ENCODE measurements at places on chromosomes 5 and 9.

GRCh38 chr9:17216646-17217045 is 81.8 kb downstream of the CNTLN start:
- no peak for DNase-seq

- DNase-seq = no peak
These were observed 31.5 kb downstream of the HRH2 start for GRCh38 chr5:175689147-175689991.

DNA sequence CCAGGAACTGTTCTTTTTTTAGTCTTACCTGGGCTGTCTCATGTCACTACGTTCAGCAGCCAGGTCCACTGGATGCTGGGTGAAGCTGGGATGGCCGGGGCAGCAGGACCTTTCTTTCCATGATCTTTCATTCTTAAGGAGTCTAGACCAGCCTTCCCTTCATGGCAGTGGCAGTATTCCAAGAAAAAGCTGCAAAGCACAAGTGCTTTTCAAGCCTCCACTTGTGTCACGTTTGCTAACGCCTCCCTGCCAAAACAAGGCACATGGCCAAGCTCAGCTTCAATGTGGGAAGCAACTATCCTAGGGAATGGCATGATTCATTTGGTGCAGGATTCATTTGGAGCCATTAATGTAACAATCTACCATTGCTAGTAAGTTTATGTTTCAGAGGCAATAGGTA is 94.8 kb downstream of the RCL1 start:
- no peak for DNase-seq

DNA sequence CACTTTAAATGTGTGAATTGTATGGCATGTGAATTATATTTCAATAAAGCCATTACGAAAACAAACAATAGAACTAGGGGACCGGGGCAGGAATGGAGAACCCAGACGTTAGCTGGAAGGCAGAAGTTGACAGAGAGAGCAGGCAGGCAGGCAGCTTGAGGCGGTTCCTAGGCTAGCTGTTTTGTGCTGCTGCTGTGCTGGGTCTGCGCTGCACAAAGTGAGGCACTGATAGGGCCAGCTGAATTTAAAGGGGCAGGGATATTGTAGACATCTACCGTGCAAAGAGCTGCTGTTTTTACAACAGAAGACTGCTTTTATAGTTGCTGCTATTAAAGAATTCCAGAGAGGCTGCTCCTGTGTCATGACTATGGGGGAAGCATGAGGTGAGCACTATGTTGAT is 21.6 kb upstream of the MIER3 start:
- DNase-seq = no peak

GRCh38 chr5:171477101-171477500 is 57.7 kb downstream of the FGF18 start:
- DNase-seq = no peak

DNA sequence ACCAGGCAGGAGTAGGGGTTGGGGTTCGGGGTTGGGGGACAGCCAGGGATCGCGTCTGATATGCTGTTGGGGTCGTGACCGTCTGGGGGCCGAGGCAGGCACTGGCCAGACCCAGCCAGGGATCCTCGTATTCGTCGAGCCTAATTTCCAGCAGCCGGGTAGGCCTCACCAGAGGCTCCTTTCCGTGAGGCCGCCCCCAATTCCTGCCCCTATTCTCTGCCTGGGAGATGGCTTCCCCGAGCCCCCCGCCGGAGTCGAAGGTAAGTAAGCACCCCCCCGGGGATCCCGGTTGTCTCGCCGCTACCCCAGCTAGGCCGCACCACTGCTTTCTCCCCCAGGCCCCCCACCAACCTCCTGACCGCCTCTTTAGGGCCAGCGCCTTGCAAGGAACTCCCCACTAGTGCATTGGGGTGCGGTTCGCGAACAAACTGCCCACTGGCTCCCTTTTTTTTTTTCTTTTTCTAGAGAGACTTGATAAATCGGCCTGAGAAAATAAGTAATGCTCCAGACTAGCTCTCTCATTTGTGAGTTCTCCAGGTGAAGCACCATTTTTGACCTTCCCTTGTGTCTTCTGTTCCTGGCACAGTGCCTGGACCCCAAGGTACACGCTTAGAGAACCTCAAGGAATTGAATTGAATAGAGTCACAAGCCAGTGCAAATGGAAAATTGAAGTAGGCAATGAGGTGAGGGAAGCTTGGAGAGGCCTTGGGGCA is 435 bp downstream of the ZNF189 start:
- DNase-seq = no peak

GRCh38 chr9:78196258-78196657 is 39.6 kb upstream of the CEP78 start:
- peak; percentile 12 for DNase-seq

DNA sequence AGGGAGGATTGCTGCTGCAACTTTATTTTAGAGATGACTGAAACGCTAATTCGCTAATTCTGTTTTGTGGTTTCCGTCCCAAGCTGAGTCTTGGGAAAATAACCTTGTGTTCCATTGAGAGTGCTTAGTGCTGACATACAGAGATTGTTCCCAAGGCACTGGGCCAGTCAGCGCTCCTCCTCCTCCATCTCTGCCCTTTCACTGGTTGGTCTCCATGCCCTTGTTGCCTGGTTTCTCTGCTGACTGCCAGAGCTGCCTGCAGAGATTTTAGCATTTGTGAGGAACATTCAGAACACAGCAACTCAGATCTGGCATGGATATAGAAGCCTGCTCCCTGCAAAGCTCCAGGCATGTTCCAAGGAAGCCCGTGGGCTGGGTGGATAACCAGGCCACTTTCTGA is 126.0 kb upstream of the IRX2 start:
- no peak for DNase-seq

DNA sequence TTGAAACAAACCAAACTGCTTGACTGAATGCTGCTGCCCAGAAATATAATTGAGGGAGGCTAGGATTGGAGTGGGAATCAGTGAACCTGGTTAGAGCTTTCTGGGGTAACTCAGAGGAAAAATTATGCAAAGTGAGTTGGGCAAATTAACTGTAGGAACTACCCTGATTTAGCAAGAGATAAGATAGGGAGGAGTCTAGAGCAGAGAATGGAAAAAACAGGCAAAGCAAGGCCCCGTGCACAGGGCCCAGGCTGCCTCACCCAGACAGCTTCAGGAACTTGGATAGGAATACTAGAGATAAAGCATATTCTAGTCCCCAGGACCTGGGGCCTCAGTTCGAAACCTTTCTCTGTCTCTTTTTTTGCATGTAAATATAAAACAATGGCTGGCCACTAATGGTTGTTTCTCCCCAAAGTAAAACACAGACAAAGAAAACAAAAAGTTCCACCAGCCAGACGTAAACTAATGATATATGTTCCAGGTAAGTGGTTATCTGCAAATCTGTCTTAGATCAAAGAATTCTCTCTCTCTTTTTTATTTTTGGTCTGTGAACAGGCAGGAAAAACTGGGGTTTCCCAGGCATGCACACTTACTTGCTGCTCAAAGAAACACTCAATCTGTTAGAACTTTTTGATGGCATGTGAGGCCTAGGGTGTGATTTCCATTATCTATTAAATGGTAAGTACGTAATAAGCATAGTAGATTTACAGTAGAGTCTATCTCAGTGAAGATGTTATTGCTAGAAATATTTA is 168.1 kb upstream of the MAP3K1 start:
- no peak for DNase-seq

DNA sequence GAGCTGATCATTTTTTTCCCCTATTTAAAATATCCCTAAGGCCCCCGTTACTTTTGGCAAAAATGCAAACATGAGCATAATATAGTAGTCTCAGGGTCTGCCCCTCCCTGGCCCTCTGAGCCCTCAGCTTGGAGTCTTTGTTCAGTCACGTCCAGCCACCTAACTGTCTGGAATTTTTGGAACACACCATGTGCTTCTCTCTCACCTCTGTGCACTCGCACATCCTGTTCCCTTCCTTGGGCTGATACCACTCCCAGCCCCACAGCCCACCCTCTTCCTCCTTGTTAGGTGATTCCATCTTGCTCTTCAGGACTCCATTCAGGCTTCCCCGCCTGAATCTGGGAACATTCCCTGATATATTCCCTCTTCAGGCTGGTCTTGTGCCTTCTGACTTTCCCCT is 16.0 kb downstream of the TDRD7 start:
- no peak for DNase-seq

GRCh38 chr9:135343837-135344522 is 135.6 kb upstream of the PPP1R26 start:
- no peak for DNase-seq

DNA sequence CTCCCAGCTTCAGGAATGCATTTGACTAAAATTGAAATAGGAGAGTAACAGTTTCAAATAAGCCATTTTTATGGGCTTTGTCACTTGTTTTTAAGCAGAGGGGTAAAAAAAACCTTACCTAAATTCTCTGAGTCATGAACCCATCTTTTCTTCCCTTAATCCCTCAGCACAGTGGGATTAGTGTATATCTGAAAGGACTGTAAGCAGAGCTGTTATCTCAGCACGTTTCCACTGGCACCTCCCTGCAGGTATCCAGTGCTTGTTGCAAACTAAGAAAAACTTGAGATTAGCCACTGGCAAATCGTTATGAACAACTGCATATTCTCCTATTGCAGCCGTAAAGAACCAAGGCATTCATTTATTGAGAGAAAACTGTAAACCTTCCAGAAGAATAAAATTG is 872.7 kb downstream of the EFNA5 start:
- DNase-seq = no peak

All from GM12864 (cell line).